GM23248 (cell line): ENCODE measurements at places on chromosomes 4 and X. TPM values are rescaled to one million over a fixed set of nuclear protein-coding genes. Genes with fewer than 3 reads are reported as not detected.

GRCh38 chrX:77953708-77954107, 15.7 kb downstream of the PGAM4 start:
- DNase-seq = peak; percentile 32

The XG gene
- total RNA-seq = 16.3 and 21.4 TPM in 2 replicates

- DNase-seq = peak; percentile 64
Measured at GRCh38 chr4:151801547-151802516, 41.0 kb upstream of the GATB start.

The ERVMER34-1 gene
- total RNA-seq = not detected in 2 replicates

DNA sequence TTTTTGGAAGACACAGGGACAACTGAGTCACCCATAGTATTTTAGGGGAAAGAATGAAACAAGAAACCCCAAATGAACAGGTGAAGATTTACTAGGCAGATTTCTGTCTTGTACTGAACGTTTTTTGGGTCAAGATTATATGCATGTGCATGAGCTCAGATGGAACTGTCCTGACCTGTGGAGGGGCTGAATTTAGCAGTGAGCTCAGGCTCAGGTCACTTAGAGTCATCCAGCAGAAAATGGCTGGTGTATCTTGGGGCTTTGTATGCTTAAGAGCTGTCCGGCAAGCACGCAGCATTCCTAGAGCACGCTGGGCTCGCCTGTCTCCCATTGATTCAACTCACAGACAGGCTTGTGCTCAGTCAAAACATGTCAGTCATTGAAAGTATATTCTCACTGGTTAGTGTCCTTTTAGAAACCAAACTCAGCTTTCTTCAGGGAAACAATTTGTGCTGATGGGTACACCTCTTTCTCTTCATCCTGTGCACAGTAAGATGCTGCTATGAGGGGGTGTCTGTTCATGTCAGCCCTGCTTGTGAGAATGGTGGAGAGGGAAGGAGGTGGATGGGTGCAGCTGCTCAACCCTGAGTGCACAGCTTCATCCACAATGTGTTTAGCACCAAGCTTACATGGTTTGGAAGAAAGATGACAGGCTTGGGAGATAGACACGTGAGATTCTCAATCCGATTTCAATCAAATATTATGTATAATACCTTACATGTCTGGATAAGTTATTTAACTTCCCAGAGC, 47.5 kb upstream of the PDLIM3 start:
- DNase-seq = no peak

GRCh38 chr4:88900432-88900831, 156.6 kb downstream of the FAM13A start:
- DNase-seq = peak; percentile 27

The HGFAC gene
- total RNA-seq = not detected in 2 replicates

The THOC2 gene
- 35.8 and 47.8 TPM in 2 replicates for total RNA-seq

GRCh38 chrX:65034292-65034667, 58.0 kb upstream of the ZC4H2 start:
- peak; percentile 20 for DNase-seq

DNA sequence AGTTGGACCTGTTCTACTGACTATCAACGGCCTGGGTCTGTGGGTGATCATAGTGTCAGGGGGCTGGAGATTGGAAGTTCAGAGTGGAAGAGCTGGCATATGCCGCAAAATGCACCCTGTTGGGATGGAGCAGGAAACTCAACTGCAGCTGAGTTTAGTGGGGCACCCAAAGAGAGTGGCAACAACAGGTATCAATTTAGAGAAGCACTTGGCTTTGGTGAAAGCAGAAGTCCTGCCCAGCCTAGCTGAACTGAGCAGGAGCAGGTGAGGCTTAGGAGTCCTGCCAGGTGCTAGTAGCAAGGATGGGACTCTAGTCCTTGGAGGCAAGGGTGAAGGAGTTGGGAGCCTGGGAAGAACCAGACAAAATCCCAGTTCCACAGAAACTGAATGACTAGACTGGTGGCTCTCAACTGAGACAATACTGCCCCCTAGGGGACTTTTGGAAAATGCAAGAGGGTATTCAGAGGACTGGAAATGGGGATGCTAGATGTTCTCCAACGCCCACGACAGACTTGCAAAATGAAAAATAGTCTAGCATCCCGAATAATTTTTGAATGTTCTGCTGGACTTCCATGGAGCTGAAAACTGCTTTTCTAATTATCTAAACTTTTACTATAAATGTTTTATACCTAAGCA, 49.4 kb downstream of the RTL9 start:
- peak; percentile 61 for DNase-seq

- DNase-seq = no peak
Measured at GRCh38 chr4:14182148-14182547, 554.6 kb upstream of the BOD1L1 start.

The RIBC1 gene
- total RNA-seq = 0.25 and 0.32 TPM in 2 replicates

DNA sequence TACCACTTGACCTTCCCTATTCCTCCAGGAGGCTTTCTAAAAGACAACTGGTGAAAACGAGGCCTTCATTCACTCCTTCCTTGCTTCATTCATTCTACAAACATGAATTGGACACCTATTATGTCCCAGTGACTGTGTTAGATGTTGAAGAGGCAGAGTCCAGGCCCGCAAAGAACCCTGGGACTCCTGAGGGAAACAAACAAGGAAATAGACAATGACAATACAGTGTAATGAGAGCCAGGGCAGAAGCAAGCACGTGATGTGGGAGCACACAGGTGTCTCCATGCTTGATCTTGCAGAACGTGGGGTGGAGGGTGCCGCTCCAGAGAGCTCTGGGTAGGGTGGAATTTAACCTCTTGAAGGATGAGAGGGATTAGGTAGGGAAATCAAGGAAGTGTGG, 137.6 kb upstream of the KLF3 start:
- no peak for DNase-seq

GRCh38 chr4:1370321-1371124, 23.5 kb downstream of the UVSSA start:
- DNase-seq = no peak

GRCh38 chr4:76201276-76201675, 12.3 kb downstream of the SCARB2 start:
- DNase-seq = no peak

The HPSE gene
- total RNA-seq = 0.54 and 1.0 TPM in 2 replicates

The ABCD1 gene
- 24.4 and 24.9 TPM in 2 replicates for total RNA-seq

DNA sequence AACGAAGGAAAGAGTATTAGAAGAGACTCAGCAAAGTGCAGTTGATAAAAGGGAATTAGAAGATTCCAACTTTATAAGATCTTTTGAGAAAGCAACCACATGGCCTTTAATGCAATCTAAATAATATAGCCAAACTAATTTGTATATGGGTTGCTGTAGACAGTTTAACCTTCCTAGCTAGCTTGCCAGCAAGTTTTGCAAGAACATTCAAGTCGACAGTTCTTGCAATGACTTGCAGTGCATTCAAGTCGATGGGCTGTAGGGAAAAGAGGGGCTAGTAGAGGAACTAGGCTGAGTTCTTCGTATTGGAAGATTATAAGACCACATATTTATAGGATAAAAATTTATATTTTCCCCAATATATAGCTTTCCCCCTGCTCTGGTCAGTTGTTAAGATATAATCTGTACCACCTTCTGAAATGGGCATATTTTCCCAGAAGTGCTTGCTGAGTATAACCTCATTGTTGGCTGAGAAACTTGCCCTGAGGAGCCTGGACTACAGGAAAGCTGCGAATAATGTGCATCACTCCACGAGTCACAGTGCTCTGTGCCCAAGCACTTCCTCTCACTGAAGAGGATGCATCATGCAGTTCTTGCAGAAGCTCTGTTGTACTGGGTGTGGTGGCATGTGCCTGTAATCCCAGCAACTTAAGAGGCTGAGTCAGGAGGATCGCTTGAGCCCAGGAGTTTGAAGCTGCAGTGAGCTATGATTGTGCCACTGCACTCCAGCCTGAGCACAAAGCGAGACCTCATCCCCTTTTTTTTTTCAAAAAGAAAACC, 56.7 kb downstream of the DOCK11 start:
- DNase-seq = peak; percentile 92

The CT45A10 gene
- not detected in 2 replicates for total RNA-seq

GRCh38 chr4:10983268-10983667, 298.7 kb upstream of the CLNK start:
- no peak for DNase-seq

The CSN1S1 gene
- not detected in 2 replicates for total RNA-seq

The PLP1 gene
- 0.22 and 0.76 TPM in 2 replicates for total RNA-seq

- no peak for DNase-seq
Measured at GRCh38 chr4:158032733-158033415, 140.0 kb downstream of the GASK1B start.

- no peak for DNase-seq
Measured at GRCh38 chr4:152691761-152692160, 12.0 kb upstream of the TMEM154 start.

DNA sequence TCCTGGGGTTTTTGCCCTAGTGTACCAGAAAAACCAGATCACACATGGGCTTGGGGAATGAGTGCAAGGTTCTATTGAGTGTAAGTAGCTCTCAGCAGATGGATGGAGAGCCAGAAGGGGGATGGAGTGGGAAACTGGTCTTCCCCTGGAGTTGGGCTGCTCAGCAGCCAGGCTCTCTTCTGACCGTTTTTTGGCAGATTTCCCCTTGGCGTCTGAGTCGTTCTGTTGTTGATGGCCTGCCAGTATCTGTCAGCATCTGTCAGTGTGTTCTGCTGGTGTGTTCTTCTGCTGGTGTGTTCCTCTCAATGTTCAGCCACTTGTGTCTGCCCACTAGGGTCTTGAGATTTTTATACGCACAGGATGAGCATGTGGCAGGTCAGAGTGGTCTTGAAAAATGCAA, 633.9 kb upstream of the CPEB2 start:
- DNase-seq = no peak

DNA sequence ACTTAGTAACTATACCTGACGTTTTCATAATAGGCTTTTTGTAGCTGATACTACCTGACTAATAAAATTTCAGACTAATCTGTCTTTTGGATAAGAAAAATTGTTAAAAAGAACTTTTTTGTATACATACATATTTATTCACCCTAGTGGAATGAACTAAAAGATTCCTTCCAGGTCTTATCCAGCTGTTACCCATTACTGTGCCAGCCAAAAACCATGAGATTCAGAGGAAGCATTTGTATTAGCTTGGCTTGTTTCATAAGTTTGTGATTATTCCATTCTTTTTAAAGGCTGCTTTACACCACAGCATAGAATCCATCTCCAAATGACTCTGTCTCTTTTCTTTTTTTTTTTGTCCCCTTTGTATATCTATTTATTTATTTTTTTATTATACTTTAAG, 149.4 kb downstream of the FAT4 start:
- peak; percentile 53 for DNase-seq

GRCh38 chr4:77174426-77174825, 17.4 kb downstream of the CCNG2 start:
- DNase-seq = peak; percentile 82

The VSIG4 gene
- not detected in 2 replicates for total RNA-seq

The F9 gene
- total RNA-seq = not detected in 2 replicates

The ARMCX4 gene
- 1.8 and 2.3 TPM in 2 replicates for total RNA-seq

DNA sequence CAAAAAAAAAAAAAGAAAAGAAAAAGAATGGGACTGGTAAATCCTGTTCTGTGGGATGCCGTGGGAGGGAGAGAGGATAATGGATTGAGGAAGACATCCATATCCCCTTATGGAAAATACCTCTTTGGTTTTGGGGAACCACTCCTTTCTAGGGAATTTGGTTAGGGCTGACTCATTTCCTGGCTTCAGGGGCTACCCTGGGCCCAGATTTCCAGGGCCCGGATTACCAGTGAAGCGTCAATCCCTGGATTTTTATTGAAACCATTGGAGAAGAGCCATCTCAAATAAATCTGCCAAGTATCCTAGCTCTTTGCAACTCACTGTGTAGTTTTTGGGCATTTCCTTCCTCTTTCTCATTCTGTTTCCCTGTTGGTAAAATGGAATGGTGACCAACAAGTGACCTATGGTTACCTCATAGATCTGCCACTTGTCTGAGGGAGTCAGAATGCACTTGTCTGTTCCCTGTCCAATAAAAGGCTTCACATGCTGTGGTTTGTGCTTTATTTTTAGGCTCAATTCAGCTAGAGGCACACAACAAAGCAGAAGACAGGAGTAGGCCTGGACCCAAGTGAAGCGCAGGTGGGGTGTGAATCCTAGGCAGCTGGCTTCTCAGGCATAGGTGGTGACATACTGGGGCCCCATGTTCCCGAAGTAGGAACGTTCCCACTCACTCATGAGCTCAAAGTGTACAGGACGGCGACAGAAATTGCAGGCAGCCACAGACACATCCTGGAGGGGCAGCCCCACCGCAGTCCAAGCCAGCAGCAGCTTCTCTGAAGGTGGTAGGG, 8.6 kb downstream of the APEX2 start:
- DNase-seq = peak; percentile 21

The RAB39B gene
- total RNA-seq = 2.0 and 3.1 TPM in 2 replicates

GRCh38 chr4:1531683-1532548, 125.7 kb upstream of the NKX1-1 start:
- no peak for DNase-seq

The DLG3 gene
- total RNA-seq = 1.9 TPM in 2 replicates

- DNase-seq = peak; percentile 45
Measured at GRCh38 chrX:15233416-15234015, 36.4 kb downstream of the ASB9 start.

The SAGE1 gene
- total RNA-seq = not detected in 2 replicates

DNA sequence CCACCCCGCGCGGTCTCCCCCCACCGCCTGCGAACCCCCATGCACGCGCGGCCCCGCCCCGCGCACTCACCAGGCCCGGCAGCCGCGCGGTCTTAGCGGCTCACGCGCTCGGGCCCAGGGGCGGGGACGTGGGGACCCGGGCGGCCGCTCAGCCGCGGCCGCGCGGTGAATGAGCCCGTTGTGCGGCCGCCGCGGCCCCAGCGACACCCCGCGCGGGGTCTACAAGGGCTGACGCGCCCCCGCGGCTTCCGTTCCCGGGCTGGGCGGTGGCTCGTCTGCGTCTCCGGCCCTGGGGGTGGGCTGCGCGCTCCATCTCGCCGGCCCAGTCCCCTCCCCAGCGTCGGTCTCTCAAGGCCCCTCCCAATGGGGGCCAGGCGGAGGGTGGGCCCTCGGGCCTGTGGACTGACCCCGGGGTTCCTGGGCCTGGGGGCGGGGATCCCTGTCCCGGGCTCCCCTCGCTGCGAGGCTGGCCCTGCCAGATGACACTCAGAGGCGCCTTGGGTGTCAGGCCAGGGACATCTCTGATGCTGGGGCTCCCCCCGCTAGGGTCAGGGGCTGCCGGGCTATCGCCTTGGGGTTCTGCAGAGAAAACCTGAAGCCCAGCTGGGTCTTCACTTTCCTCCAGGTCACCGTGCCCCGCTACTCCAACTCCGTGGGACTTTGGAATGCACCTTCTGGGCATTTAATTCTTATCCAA, 4.3 kb upstream of the SLC26A1 start:
- DNase-seq = peak; percentile 67

The P2RY8 gene
- not detected in 2 replicates for total RNA-seq

The CCSER1 gene
- total RNA-seq = not detected in 2 replicates

GRCh38 chrX:3271834-3272186, 74.6 kb downstream of the MXRA5 start:
- DNase-seq = peak; percentile 76
